ENCODE measurements at places on chromosomes 2 and 18. TPM values are rescaled to one million over a fixed set of nuclear protein-coding genes. Genes with fewer than 3 reads are reported as not detected.

The FZD7 gene
- total RNA-seq: 63.1 TPM

- no peak for DNase-seq
These were observed 150.4 kb downstream of the NR4A2 start for GRCh38 chr2:156182132-156182531.

DNA sequence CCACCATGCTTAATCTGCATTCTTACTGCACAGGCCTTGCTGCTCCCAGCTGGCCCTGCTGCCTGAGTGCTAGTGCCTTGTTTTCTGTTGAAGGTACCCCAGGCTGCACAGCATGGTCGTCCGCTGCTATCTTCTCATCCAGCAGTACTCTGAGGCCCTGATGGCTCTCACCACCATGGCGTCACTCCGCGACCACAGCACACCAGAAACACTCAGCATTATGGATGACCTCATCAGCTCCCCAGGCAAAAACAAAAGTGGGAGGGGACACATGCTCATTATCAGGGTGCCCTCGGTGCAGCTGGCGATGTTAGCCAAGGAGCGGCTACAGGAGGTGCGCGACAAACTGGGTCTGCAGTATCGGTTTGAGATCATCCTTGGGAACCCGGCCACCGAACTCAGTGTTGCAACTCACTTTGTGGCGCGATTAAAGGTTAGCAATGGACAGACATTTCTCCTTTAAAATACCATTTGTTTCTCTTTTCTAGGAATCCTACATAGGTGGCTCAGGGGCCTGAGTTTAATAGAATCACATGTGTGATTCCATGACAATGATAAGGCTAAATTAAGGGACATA is 110.5 kb downstream of the ESCO1 start:
- no peak for DNase-seq

The TEX44 gene
- not detected for total RNA-seq

DNA sequence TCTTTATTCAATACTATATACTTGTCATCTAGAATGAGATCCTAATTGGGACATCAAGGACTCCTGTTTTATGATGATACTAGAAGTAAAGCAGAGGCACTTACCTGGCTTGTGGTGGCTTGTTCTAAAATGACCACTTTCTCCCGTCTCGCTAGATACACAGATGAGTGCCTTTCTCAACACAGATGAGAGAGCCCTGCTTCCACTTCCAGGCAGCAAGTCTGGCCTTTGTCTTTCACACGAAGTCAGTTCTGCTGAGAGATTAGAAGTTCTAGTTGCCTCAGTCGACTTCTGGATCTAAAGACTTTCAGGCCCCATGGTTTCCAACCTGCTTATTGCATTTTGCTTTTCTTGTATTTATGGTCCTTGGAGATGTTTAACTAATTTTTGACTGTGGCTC is 70.3 kb downstream of the PPP1R1C start:
- no peak for DNase-seq

The NEURL3 gene
- not detected for total RNA-seq

The TMEM17 gene
- total RNA-seq: 3.8 TPM

DNA sequence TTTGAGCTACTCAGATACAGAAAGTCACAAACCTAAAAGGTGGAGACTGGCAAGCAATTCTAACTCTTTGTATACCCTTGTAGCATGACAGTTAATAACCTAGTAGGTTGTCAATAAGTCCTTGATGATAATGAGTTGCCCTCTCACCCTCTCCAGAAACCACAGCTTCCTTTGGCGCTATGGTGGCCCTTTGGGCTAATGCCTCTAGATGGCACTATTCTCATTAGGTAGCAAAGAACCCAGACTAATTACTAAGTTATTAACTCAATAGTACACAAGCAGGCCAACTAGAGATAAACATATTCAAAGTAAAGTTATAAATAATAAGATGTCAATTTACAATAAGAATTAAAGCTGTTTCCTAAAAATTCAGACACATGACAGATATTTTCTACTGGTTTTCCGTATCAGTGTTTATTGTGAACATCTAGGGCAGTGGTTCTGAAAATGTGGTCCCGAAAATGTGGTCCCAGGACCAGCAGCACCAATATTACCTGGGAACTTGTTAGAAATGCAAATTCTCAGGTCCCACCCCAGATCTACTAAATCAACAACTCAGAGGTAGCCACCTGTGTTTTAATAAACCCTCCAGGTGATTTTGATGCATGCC is 41.1 kb downstream of the LDAH start:
- DNase-seq: no peak

The DSG4 gene
- not detected for total RNA-seq

GRCh38 chr18:74546751-74547530 is 12.6 kb downstream of the CNDP1 start:
- no peak for DNase-seq

DNA sequence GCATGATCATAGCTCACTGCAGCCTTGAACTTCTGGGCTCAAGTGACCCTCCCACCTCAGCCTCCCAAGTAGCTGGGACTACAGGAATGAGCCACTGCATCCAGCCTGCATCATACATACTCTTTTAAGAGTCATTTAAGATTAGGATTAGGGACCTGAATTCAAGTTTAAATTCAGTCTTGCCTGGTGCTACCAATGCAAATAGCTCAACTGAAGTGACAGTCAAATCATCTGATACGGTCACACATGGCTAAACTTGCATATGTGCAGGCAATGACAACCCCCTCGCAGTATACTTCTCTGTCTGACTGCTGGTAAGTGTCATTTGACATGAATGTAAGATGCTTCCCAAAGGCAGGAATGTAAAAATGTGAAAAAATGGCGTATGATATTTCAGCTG is 31.8 kb upstream of the TMEM131 start:
- DNase-seq: no peak

DNA sequence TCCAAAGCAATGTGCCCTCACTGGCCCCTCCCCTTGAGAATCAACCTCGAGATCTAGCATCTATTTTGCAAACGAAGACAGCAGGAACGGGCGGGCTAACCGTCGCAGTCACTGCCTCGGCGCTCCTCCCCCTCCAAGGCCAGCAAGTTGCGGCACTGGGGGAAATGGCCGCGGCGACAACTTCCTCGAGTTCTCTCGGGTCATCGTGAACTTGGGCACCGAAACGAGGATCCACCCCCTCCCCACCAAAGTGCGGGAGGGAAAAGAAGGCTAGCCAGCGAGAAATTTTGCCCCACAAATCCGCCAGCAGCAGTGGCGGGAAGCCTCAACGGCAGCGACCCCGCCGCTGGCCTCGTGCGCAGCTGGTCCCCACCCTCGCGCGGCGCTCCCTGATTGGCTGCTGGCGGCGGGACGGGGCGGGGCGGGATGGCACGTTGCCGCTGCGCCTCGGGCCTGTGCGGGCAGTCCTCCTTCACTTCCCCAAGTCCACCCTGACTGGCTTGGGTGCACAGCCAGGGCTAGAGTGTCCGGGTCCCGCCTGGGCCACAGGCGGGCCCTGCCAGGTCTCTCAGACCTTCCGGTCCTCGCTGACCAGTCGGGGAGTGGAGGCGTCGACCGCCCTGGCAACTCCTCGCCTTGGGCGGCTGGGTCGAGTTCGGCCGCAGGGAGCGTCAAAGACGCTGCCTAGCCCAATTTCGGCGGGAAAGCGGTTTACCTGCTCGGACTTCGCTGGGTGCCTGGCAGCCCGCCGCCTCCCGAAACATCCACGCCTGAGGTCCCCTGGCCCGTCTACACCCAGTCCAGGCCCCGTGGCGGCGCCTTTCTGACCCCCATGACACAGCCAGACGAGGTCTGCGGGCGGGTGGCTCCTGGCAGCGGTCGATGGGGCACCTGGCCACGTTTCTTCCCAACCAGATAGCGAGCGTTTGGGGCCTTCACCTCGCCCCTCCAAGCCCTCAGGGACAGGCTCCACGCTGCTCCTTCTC is at the start of gene BOLL:
Gene BOLL (minus strand): TSS at position 364 of the 986 bp plus-strand sequence. CDS start 3,469 bp downstream, outside the sequence.
- DNase-seq: peak; percentile 84

GRCh38 chr2:221034026-221034701 is 537.9 kb downstream of the EPHA4 start:
- no peak for DNase-seq

GRCh38 chr2:44086629-44087028 is 82.0 kb upstream of the PPM1B start:
- no peak for DNase-seq

DNA sequence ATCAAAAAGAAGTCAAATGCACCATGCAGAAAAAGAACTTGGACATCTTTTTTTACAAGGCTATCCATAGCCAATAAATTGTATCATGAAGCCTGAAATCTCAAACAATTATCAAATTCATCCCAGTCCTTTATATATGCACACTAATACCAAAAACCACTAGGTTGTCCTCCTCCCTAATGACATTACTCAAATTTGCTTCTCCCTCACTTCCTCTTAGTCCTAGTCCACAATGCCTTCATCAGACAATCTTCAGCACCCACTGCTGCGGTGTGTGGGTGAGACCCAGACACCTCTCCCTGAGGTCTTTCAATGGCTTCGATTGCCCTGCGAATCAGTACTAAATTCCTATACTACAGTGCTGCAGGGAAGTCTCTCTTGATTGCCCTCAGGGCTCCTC is 58.1 kb downstream of the CLASP1 start:
- no peak for DNase-seq

DNA sequence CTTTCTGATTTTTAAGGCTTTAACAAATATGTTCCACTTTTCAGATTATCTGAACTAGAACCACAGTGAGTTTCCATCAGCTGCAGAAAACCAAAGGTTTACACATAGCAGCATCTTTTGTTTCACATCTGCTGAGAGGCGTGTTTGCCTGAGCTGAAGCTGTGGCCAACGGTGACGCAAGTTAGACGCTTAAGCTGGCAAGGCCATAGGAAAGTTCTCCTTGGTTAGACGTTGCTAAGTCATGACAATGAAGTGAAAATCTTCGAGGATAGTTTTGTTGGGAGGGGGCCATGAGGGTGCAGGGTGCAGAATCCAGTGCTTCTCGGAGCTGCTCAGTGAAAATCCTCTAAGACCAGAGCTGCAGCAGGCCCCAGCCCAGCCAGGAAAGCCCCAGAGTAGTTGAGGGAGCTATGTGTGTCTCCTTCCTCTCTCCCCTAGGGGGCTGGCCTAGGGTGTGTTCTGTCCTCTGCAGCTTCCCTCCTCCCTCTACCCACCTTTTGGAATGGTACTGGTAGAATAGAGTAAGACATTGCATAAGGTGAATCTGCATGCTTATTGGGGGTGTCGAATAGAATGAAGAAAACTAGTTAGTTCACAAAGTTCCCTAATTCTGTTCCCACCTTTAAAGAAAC is 105.4 kb downstream of the FHOD3 start:
- DNase-seq: no peak

- no peak for DNase-seq
These were observed 299.7 kb downstream of the PRKCE start for GRCh38 chr2:45951025-45951727.

The SLC19A3 gene
- total RNA-seq: 0.56 TPM

GRCh38 chr2:184877909-184878308 is 279.6 kb downstream of the ZNF804A start:
- DNase-seq: no peak

DNA sequence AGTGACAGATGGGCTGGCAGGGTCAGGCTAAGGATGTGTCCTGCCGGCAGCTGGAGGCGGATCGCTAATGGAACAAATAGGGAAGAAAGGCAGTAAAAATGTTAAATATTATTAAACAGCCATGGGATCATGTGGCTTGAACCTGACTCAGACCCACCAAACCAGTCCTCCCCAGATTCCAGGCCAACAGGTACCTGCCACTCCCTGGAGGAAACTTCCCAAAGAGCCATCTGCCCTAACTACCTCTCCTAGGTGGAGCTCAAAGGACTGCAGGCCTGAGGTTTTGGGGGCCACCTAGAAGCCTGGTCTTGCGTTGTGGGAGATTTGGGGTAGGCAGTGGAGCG is 34.3 kb downstream of the CIB4 start:
- DNase-seq: no peak

DNA sequence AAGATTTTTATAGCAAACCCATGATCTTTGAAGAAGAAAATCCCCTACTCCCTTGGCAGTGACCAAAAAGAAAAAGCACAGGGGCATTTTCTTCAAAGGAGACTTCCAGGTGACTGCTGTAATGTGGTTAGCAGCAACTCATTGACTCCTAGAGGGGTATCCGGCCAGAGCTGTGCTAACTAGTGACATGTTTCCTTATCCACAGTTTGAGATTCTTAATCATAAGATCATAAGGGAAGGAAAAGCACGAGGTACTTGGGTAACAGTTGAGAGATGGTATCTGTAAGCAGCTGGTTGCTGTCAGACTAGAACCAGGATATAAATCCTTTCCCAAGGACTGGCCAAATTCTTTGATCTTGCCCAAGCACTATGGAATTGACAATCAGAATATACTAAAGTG is 124.7 kb downstream of the MREG start:
- DNase-seq: no peak

DNA sequence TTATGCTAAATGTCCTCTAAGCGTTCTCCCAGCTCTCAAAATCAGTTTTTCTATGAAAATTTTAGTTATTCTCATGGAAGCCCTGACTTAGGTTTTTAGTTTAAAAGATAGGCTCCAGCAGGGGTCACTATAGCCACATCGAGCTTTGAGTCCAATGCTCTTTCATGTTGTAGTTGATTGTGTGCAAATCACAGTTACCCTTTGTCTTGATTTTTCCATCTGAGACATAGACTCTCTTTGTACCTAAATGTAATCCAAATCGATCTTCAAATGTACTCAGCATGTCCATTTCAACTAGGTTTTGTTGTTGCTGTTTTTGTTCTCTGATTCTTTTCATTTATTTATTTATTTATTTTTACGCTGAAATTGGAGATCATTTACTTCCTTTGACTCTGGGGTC is 26.4 kb upstream of the MSTN start:
- no peak for DNase-seq

The OTOS gene
- total RNA-seq: not detected

GRCh38 chr2:193693758-193694157 is 1499.0 kb upstream of the TMEFF2 start:
- DNase-seq: no peak

GRCh38 chr2:121650315-121650930 is 1.2 kb upstream of the CLASP1 start:
- DNase-seq: no peak

- DNase-seq: no peak
These were observed 332.6 kb downstream of the RIT2 start for GRCh38 chr18:42782929-42783328.
